Stimulated activated CD4-positive, alpha-beta T cell treated with anti-CD3 and anti-CD28 coated beads, Interleukin-4, amount 100 ng/mL, for 1 hour (primary cell): ENCODE measurements at places on chromosomes 4 and X.

DNA sequence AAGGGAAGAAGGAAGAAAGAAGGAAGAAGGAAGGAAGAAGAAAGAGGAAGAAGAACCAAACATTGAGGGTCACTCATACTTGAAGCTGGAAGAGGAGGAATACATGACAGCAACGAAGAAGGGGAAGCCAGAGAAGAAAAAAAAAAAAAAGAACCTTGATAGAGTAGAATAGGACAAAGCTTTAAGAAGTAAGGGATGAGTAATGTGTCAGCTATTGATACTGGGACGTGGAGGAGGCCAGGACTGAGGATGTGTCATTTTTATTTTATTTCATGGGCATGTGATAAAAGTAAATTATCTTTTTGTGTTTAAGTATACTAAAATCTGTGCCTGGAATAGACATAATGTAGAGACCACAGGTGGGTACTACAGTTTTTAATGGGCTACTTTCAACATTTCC is 6.4 kb downstream of the EDA2R start:
- DNase-seq = no peak

GRCh38 chrX:10900585-10901289 is 210.4 kb upstream of the HCCS start:
- no peak for DNase-seq

GRCh38 chrX:120462370-120462769 is 6.7 kb downstream of the LAMP2 start:
- no peak for DNase-seq

DNA sequence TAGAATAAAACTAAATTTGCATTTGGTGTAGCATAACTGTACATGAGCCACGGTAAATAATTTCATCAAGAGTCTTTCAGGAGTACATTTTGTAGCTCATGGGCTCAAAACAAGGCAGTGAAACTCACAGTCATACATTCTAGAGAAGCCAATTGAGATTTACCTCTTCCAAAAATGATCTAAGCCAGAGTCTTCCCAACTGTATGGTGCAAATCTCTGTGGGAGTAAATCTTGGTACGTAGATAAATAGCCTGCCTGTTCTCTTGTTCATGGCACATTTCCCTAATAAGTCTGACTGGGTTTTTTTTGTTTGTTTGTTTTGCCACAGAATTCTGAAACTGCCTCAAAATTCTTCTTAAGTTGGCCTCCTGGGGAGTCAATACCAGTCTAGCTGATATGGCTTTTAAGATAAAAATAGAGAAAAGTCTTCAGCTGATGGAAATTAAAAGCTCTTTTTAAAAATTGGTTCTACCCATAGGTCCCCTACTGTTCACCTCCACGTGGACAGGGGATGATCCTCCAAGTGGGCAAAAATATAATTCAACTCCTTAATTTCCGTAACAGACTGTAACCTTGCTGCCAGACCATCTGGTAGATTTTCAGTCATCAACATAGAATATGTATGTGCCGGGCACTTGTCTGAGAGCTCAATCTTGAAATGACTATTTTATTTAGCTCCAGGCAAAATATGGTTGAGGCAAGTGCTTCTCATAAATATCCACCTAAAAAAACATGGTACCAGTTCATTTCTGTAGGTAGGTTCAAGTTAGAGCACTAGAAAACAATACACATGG is 365.4 kb downstream of the PDHA2 start:
- no peak for DNase-seq

DNA sequence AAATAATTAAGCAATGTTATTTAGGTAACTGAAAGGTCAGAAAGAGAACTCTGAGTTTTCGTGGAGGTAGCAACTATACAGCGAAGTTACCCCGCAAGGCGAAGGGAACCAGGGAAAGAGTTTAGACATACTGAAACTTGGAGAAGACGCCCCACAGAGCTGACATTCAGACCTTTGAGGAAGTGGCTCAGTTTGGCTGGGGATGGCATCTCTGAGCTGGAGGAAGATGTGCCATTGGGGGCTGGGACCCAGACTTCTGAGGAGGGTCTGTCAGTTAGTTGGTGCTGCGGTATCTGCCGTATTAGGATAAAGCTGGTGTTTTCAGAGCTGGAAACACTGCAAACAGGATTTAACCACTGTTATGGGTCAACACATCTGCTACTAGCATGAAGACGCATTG is 156.6 kb downstream of the ANKRD50 start:
- no peak for DNase-seq

- DNase-seq = no peak
Measured at GRCh38 chr4:139745111-139745639, 79.6 kb downstream of the MGST2 start.

DNA sequence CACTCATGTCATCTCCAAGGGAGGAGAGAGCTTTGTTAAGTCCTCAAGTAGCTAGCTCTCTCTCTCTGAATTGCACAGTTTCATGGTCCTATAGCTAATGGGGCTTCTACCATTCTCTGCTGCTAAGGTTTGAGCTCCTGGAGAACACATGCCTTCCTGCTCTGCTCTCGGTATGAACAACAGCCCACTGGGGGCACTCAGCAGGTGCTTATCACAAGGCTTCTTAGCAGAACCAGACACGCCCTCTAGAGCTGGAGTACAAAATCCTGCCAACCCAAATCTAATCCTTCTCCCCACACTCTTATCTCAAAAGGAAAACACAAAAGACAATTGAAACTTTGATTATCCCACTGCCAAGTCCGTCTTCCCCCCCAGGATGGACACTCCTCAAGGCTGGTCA is 176.5 kb downstream of the HS3ST1 start:
- DNase-seq = no peak

GRCh38 chr4:6193399-6193798 is 7.0 kb downstream of the JAKMIP1 start:
- no peak for DNase-seq
